C1 segment of cervical spinal cord (tissue), 14 donors: ENCODE measurements at places on chromosomes 12 and 14.

DNA sequence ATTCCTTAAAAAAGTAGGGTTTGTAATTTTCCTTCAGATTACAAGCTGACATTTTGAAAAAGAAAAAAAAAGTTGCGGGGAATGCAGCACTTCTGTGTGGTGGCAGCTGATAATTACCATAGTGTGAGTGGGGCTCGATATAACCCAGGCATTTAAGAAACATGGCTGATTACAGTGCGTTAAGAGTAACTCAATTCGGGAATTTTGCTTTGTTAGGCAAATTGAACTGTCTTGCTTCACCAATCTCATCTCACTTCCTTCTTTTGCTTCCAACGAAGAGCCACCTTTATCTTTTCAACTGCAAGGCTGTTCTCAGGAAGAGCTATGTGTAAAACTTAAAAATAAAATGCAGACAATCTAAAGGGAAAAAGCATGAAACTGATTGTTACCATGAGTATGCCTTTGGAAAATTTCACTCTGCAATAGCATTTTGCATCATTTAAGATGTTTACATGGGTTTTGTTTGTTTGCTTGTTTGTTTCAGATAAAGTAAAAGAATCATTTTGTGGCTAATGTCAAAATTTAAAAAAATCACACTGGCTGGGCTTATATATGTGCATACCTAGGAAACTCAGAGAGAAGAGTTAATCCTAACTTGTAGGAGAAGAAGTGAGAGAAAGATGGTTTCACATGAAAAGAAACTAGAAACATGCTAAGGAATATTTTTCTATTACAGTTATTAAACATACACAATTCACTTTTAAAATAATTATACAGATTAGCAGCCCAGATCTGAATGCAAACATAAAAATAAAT lies 295.9 kb upstream of the ATP2B1 start:
- DNase-seq: no peak

- DNase-seq: no peak
Measured at GRCh38 chr12:46486588-46486987, 114.0 kb upstream of the SLC38A2 start.

DNA sequence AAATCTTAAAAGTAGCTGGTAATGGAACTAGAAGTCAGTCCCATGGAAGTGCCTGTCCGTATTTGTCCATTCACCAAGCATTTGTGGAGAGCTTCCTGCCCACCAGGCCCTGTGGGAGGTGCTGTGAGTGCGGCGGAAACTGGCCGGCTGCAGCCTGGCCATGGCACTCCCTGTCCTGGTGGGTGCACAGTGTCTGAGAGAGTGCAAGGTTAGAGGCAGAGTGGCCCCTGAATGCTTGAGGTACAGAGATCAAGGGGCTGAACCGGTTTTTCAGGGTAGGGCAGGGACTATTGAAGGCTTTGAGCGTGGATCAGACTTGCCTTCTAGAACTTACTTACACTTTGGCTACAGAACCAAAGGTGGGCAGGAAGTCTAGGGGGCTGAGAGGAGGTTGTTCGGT lies 92.9 kb downstream of the ESR2 start:
- no peak for DNase-seq

DNA sequence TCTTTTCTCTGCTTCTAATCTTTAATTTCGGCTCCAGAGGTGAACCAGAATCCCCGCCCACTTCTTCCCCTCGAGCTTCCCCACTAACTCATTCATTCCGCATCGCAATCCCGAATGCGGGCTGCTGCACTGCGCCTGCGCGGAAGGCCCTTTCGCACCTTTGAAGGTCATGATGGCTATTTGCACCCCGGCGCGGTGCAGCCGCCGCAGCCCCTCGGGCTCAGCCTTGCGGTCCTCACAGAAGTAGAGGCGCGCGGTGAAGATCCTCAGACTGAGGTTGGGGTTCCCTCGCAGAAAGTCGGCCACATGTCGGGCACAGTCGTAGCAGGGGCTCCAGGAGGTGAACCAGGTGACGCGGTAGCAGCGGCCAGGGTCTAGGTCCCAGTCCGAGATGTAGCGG lies 7.6 kb downstream of the AICDA start:
- DNase-seq: no peak

DNA sequence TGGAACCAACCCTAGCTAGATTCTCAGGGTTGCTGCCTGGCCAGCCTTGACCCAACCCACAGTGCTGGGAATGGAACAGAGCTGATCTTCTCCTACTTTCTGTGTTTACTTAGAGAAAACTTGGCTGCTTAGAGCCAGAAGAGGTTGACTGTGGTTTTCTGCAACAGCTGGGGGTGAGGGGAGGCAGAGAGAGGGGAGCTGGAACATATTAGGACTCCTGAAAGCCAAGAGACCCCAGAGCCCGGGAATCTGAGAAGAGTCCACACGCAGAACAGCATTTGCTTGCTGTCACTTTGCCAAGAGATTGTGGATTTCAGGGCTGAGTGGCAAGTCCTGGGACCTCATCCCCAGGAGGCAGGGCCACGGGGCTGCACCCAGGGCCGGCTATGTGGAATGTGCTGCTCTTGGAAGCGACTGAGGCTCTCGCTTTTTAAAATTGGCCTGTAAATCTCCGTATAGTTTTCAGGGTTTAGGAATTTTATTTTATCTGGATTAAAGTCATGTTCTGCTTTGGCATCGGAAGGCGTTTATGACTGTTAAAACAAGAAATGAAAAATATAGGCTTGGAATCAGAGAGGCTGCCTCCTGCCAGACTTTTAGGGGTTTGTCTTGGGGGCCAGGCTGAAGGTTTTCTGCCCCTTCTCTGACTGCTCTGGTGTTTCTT lies 22.3 kb upstream of the MED13L start:
- DNase-seq: no peak

DNA sequence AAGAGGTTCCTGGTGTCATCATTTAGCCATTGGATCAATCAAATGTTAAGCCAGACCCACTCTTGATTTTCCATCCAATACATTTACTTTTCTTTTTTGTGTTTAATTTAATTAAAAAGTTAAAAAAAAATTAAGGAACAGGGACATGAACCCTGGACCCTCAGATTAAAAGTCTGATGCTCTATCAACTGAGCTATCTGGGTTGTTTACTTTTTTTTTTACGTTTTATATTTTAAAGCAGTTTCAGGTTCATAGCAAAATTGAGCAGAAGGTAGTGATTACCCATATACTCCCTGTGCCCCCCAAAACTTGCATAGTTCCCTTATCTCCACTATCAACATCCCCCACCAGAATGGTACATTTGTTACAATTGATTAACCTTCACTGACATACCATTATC lies 3.0 kb upstream of the ACOT4 start:
- no peak for DNase-seq

DNA sequence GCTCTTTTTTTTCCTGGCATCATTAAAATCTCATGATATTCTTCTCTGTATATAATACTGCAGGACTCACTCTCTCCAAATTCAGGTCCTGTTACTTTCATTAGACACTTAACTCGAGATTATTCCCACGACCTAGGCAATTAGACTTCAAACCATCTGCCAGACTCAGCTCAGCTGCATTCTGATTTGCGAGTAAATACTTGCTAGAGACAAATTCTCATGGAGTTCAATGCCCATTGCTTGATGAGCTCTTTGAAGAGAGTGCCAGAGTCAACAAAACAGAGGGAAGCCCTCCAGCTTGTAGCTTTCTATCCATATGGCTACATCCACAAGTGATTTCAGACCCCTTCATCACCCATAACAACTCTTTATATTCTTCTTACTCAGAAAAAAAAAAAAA lies 88.3 kb downstream of the GTF2A1 start:
- no peak for DNase-seq

GRCh38 chr14:91264151-91265150 lies 19.9 kb upstream of the GPR68 start:
- DNase-seq: no peak

DNA sequence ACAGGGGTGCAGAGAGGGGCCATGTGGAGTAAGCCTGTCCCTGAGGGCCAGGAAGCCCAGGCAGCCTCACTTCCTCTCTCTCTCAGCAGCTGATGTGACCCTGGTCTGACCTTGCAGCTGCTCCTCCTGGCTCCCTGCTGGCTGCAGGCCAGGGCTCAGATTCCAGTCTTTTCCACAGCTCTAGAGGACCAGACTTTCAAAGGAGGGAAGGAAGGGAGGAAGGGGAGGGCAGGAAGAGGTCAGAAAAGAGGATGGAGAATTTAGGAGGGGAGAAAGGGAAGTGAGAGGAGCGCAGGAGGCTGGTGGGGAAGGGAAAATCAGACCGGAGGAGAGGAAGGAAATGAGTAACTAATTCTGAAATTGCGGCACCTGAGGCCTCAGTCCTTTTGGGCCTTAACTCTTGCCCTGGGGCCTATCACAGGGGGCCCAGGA lies 40.9 kb upstream of the VASH1 start:
- DNase-seq: no peak

DNA sequence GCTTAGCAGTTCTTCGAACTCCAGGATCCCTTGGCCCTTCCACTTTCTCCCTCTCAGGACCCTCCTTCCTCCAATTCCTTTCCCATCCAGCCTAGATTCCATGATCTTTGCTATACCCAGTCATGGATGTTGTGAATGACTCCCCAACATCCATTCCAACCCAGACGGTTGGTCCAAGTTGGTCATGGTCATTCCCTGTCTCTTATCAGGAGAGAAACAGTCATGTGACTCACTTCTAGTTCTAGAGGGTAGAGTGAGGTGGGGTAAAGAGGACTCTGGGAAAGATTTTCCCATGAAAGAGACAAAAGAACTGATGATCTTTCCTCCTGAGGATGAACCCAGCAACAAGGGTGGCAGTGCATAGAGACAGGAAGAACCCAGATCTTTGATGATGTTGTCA lies 9.2 kb upstream of the P2RX7 start:
- no peak for DNase-seq

GRCh38 chr12:69070319-69071090 lies 137.5 kb upstream of the CPM start:
- DNase-seq: peak; percentile 30

- DNase-seq: no peak
Measured at GRCh38 chr14:101175731-101176534, 272.4 kb upstream of the RTL1 start.

GRCh38 chr14:44896275-44897040 lies 65.3 kb downstream of the KLHL28 start:
- DNase-seq: no peak

DNA sequence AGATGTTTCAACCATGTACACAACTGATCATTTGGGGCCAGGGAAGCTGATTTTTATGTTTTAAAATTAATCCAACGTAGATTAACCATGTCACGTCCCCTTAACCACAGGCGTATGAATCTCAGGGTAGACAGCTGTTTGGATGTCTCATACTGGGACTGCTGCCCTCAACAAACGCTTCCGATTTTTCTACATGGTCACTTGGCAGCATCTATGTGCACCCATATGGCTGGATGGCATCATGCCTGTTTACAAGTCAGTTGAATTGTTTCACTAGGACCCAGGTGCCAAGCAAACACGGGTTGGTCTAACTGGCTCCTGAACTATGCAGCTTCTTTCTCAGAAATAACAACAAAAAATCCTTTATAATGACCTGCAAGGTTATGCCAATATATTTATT lies 393.8 kb downstream of the NPAS3 start:
- no peak for DNase-seq

- DNase-seq: no peak
Measured at GRCh38 chr12:131015581-131016337, 62.1 kb downstream of the ADGRD1 start.

- DNase-seq: no peak
Measured at GRCh38 chr14:50697659-50698290, 29.7 kb upstream of the SAV1 start.

- DNase-seq: no peak
Measured at GRCh38 chr12:115324949-115325593, 641.1 kb upstream of the TBX3 start.

DNA sequence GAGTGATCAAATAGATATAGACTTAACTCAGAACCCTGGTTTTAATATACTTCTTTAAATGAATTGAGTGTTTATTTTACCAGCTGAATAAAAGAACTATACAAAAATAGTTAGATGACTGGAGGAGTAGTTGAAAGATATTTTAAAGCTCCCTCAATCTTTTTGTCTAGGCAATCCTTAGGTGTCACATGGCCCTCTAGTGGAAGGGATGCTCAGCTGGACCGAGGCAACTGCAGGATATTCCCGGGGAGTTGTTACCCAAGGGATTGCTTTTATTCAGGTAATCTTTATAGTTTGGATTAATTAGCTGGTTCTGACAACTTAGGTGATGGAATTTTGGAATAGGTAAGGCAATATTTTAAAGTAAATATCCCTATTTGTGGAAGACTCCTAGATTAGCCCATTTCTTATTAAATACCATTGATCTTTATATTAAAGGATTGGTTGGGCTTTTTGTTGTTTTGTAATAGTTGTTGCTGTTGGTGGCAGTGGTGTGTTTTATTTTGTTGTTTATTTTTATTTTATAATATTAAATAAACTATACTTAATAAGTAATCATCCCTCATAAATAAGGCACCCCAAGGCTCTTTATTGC lies 57.1 kb downstream of the ZDHHC17 start:
- DNase-seq: no peak
